Pancreas (tissue), 10 donors: ENCODE measurements at places on chromosomes 5 and 9.

- DNase-seq = no peak
- no peak overlapping the region for H3K4me3 ChIP-seq
- H3K36me3 ChIP-seq = no peaks in the 10 kb centered on the region
- H3K4me1 ChIP-seq = peaks cover 30% of the 10 kb centered on the region
- peak overlapping the region; percentile 63 for H3K27ac ChIP-seq
Measured at GRCh38 chr5:137666461-137666850, 69.4 kb downstream of the KLHL3 start.

- no peaks in the 10 kb centered on the region for H3K36me3 ChIP-seq
- H3K27ac ChIP-seq = no peak overlapping the region
- H3K27me3 ChIP-seq = no peaks in the 10 kb centered on the region
- H3K4me3 ChIP-seq = no peak overlapping the region
- no peak for DNase-seq
Measured at GRCh38 chr9:72794946-72795345, 157.9 kb downstream of the ALDH1A1 start.

GRCh38 chr9:132547976-132548730, 34.3 kb upstream of the BARHL1 start:
- DNase-seq = no peak
- H3K4me3 ChIP-seq = no peak overlapping the region
- no peaks in the 10 kb centered on the region for H3K36me3 ChIP-seq

DNA sequence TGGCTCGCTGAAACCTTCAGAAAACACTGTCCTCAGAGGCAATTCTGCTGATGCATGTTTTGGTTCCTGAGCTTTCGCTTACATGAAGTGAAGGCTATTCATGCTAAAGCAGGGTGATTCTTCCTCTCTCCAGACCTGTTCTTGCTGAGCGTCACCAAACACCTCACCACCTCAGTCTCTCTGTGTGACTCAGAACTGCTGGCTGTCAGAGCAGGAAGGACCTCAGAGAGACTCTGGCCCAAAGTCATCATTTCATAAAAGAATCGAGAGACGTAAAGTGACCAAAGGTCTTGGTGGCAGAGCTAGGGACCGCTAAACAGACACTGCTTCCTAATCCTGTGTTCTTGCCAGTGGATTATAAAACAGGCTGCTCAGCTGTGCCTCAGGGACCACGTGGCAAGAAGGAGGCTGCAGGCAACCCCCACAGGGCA, 73.8 kb downstream of the LHFPL2 start:
- peaks cover 11% of the 10 kb centered on the region for H3K4me1 ChIP-seq
- no peaks in the 10 kb centered on the region for H3K36me3 ChIP-seq
- no peaks in the 10 kb centered on the region for H3K27me3 ChIP-seq
- DNase-seq = no peak

- no peaks in the 10 kb centered on the region for H3K27me3 ChIP-seq
- no peaks in the 10 kb centered on the region for H3K4me1 ChIP-seq
- no peaks in the 10 kb centered on the region for H3K36me3 ChIP-seq
- no peak overlapping the region for H3K4me3 ChIP-seq
- no peak for DNase-seq
Measured at GRCh38 chr9:69215774-69216485, 41.9 kb downstream of the TJP2 start.

- H3K4me1 ChIP-seq = peaks cover 26% of the 10 kb centered on the region
- no peak overlapping the region for H3K4me3 ChIP-seq
- H3K27ac ChIP-seq = no peak overlapping the region
- no peaks in the 10 kb centered on the region for H3K27me3 ChIP-seq
Measured at GRCh38 chr9:20022410-20022809, 233.6 kb upstream of the SLC24A2 start.

DNA sequence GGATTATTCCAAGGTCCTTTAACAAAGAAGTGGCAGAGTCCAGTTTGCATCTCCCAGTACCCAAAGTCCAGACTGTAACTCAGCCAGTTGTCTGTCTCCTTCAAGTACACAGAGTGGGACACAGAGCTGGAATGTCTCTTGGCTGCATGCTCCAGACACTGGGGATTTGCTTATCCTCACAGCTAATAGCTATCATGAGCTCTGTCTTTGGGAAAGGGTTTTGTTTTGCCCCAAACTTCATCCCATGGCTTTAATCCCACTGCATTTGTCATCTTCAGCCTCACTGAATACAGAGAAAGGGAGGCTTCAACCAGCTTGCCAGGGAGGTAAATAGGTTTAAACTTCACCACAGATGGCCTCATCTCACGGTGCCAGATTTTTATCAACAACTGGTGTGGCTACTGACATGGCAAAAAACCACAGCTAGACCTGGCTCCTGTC, 412.2 kb upstream of the SLC24A2 start:
- DNase-seq = peak; percentile 79
- H3K27ac ChIP-seq = peak overlapping the region; percentile 53
- H3K27me3 ChIP-seq = no peaks in the 10 kb centered on the region

DNA sequence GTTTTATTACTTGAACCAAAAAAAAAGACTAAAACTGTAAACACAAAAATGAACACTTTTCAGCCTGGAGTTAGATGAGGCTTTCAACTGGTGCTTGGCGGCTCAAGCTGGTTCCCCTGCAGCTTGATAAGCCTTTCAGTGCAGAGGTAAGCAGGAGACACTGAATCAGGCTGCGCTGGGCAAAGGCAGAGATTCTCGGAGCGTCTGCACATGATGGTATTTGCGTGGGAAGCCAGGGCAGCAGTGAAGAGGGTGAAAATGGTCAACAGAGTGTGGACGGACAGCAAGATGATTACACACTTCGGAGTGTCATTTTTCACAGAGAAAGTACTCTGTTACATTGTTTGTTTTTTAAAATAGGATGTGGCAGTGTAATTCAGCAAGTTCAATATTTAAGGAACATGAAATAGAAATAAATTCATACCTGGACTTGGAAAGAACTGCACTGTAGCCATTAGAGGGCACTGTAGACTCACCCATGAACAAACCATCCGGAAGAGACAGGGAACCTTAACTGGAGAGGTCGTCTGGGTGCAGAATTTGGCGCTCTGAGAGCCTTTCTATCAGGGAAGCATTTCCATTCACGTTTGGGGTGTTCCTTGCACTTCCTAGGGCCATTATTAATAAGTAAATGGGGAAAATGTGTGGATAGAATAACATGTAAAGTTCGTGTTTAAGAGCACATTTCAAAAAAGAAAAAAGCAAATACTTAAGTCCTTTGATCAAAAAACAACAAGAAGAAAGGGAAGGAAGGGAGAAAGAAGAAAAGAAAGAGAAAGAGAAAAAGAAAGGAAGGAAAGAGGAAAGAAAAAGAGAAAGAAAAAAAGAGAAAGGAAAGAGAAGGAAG, 69.8 kb downstream of the ICE1 start:
- no peaks in the 10 kb centered on the region for H3K36me3 ChIP-seq
- peak; percentile 35 for DNase-seq
- H3K27me3 ChIP-seq = no peaks in the 10 kb centered on the region
- H3K27ac ChIP-seq = no peak overlapping the region

GRCh38 chr5:73652391-73652790, 26.4 kb downstream of the ARHGEF28 start:
- H3K4me3 ChIP-seq = no peak overlapping the region
- peaks cover 21% of the 10 kb centered on the region for H3K4me1 ChIP-seq
- no peaks in the 10 kb centered on the region for H3K27me3 ChIP-seq
- peak overlapping the region; percentile 29 for H3K27ac ChIP-seq
- no peak for DNase-seq
- no peaks in the 10 kb centered on the region for H3K36me3 ChIP-seq

DNA sequence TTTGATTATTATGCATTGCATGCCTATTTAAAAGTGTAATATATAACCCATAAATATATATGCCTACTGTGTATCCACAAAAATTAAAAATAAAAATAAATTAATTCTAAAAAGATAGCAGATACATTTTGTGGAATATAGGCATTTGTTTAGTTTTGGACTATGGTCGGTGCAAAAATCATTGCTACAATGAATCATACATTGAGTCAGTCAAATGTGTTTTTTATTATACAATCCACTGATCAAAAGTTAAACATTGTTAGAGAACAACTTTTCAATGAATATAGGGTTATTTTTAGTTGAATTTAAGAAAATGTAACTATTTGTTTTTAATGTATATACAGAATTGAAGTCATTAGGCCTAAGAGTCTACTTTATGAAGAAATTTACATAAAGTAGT, 885.9 kb downstream of the EFNA5 start:
- H3K4me1 ChIP-seq = no peaks in the 10 kb centered on the region
- no peak overlapping the region for H3K27ac ChIP-seq
- H3K36me3 ChIP-seq = no peaks in the 10 kb centered on the region
- no peak for DNase-seq

- no peaks in the 10 kb centered on the region for H3K4me1 ChIP-seq
- no peaks in the 10 kb centered on the region for H3K27me3 ChIP-seq
- DNase-seq = no peak
- H3K27ac ChIP-seq = no peak overlapping the region
Measured at GRCh38 chr5:75059912-75060545, 7.7 kb upstream of the GCNT4 start.

DNA sequence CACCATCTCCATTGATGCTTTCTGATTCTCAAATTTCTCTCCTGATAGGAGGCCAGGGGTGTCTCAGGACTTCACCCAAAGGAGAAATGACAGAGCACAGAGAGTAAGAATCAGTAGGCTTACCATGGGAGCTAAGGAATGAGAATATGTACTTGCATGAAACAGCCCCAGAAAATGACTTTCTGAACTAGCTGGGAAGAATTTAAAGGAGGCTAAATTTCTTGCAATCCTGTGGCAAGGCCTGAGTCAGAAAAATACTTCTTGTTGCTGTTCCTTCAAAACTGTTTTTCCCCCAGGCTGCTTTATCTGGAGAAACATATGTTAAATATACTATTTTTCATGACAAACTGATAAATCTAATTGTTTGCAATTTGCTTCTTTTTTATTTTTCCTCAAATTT, 53.4 kb upstream of the FBXL7 start:
- no peak overlapping the region for H3K27ac ChIP-seq
- H3K36me3 ChIP-seq = no peaks in the 10 kb centered on the region
- H3K27me3 ChIP-seq = no peaks in the 10 kb centered on the region
- H3K4me3 ChIP-seq = no peak overlapping the region

- peaks cover under 1% of the 10 kb centered on the region for H3K4me1 ChIP-seq
- DNase-seq = no peak
- no peaks in the 10 kb centered on the region for H3K27me3 ChIP-seq
- H3K4me3 ChIP-seq = no peak overlapping the region
Measured at GRCh38 chr9:78267889-78268288, 29.0 kb upstream of the PSAT1 start.

- no peak overlapping the region for H3K4me3 ChIP-seq
- no peaks in the 10 kb centered on the region for H3K36me3 ChIP-seq
- DNase-seq = no peak
- H3K27me3 ChIP-seq = no peaks in the 10 kb centered on the region
- peaks cover 26% of the 10 kb centered on the region for H3K4me1 ChIP-seq
Measured at GRCh38 chr9:91305596-91306295, 56.0 kb downstream of the AUH start.

DNA sequence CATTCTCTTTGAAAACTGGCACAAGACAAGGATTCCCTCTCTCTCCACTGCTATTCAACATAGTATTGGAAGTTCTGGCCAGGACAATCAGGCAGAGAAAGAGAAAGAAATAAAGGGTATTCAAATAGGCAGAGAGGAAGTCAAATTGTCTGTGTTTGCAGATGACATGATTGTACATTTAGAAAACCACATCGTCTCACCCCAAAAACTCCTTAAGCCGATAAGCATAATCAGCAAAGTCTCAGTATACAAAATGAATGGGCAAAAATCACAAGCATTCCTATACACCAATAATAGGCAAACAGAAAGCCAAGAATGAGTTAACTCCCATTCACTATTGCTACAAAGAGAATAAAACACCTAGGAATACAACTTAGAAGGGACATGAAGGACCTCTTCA, 21.0 kb upstream of the EPB41L4A start:
- H3K27me3 ChIP-seq = no peaks in the 10 kb centered on the region
- no peak overlapping the region for H3K27ac ChIP-seq
- H3K4me1 ChIP-seq = no peaks in the 10 kb centered on the region
- H3K4me3 ChIP-seq = no peak overlapping the region
- DNase-seq = no peak

DNA sequence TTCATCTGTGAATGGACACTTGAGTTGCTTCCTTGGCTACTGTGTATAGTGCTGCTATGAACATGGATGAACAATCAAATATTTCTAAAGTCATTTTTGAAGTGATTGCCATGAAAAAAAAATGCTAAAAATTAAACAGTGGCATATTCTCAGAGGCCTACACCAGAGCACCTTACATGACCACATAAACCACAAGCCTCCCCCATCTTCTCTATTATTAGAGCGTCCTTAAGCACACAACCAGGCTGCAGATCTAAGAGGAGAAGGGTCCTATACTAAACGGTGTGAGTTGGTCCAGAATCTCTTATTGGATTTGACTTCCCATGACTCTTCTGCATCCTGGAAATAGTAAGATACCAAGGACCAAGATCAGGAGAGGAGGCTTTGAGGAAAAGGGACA, 34.3 kb downstream of the PCA3 start:
- H3K4me3 ChIP-seq = no peak overlapping the region
- no peaks in the 10 kb centered on the region for H3K27me3 ChIP-seq
- H3K27ac ChIP-seq = no peak overlapping the region
- no peaks in the 10 kb centered on the region for H3K36me3 ChIP-seq

GRCh38 chr5:157959370-157959769, 100.4 kb upstream of the CLINT1 start:
- H3K4me3 ChIP-seq = no peak overlapping the region

- DNase-seq = no peak
- H3K27me3 ChIP-seq = no peaks in the 10 kb centered on the region
- H3K4me3 ChIP-seq = no peak overlapping the region
Measured at GRCh38 chr5:141941779-141942178, 16.2 kb downstream of the PCDH12 start.

DNA sequence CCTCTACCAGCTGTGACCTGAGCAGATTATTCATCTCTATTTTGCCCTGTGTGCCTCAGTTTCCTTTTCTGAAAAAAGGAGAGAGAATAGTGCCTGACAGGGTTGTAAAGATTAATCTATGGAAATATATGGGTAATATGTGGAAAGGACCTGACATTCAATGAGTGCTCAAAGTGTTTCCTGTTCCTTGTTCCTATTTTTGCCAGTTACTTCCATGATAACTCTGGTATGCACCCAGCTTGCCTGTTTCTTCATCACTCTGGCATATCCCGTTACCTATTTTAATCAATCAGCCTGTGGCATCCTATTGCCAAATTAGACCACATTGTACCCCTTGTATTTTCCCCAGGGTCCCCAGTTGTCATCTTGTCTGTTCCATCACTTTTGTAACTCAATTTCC, 3.6 kb upstream of the ARAP3 start:
- no peak overlapping the region for H3K4me3 ChIP-seq
- H3K4me1 ChIP-seq = no peaks in the 10 kb centered on the region
- H3K27me3 ChIP-seq = no peaks in the 10 kb centered on the region
- no peak for DNase-seq
- no peak overlapping the region for H3K27ac ChIP-seq

- H3K27ac ChIP-seq = no peak overlapping the region
- no peaks in the 10 kb centered on the region for H3K36me3 ChIP-seq
- no peak overlapping the region for H3K4me3 ChIP-seq
- DNase-seq = no peak
Measured at GRCh38 chr5:60765019-60765709, 65.2 kb upstream of the DEPDC1B start.

- no peaks in the 10 kb centered on the region for H3K27me3 ChIP-seq
- H3K36me3 ChIP-seq = no peaks in the 10 kb centered on the region
- H3K4me3 ChIP-seq = no peak overlapping the region
- H3K27ac ChIP-seq = no peak overlapping the region
- no peaks in the 10 kb centered on the region for H3K4me1 ChIP-seq
- no peak for DNase-seq
Measured at GRCh38 chr5:9540791-9541190, 5.1 kb downstream of the SEMA5A start.

GRCh38 chr9:112043423-112043822, 131.7 kb downstream of the SUSD1 start:
- no peaks in the 10 kb centered on the region for H3K36me3 ChIP-seq
- H3K27me3 ChIP-seq = no peaks in the 10 kb centered on the region
- no peak overlapping the region for H3K4me3 ChIP-seq
- no peak overlapping the region for H3K27ac ChIP-seq

GRCh38 chr9:131112374-131113154, 12.8 kb upstream of the NUP214 start:
- DNase-seq = peak; percentile 13
- H3K36me3 ChIP-seq = no peaks in the 10 kb centered on the region
- H3K4me1 ChIP-seq = no peaks in the 10 kb centered on the region
- H3K27ac ChIP-seq = no peak overlapping the region
